ENCODE measurements at places on chromosomes 2 and 18.

GRCh38 chr2:210577263-210578071, 21.1 kb downstream of the CPS1 start:
- DNase-seq, result no peak

DNA sequence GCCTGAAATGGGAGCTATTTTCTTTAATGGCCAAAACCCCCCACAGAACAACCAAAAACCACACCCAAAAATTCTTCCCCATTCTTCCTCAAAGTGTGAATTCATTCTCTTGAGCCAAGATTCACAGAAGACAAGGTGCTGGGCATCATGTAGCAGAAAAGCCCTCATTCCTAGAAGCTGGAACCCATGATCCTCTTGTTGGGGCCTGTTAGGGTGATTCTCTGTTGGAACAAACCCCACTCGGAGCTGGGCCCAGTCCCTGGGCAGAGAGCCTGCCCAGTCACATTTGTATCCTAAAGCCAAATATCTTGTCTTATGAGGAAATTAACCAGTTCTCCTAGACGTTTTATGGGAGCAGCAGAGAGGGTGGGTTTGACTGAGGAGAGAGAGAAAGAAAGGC, 22.8 kb upstream of the VPS4B start:
- no peak for DNase-seq

- no peak for DNase-seq
Measured at GRCh38 chr18:79796016-79796415, 1.7 kb upstream of the KCNG2 start.

DNA sequence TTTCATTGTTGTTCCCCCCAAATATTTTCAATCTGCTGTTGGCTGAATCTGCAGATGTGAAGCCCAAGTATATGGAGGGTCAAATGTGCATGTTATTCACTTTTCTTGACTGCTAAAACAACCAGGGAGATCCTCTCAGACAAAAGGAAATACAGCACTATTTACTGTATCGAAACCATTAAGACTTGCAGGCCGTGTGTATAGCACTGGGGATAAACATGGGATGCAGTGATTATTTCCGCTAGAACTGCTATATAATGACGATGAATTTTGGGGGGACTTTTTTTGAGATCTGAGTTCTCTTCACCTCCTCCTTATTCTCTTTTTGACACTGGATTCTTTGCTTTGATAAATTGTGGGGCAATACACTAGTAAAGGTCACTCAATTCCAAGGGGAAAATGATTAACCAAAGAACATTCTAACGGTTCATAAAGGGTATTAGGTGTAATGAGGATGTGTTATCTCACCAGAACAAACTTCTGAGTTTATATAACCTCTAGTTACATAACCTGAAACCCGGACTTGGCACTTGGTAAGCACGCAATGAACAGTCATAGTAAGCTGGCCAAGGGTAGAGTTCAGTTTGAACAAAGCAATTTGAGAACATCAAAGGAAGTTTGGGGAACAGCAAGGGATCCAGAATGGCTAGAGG, 3.5 kb upstream of the UGT1A1 start:
- no peak for DNase-seq

GRCh38 chr2:165902934-165903333, 50.6 kb downstream of the TTC21B start:
- DNase-seq, result no peak

DNA sequence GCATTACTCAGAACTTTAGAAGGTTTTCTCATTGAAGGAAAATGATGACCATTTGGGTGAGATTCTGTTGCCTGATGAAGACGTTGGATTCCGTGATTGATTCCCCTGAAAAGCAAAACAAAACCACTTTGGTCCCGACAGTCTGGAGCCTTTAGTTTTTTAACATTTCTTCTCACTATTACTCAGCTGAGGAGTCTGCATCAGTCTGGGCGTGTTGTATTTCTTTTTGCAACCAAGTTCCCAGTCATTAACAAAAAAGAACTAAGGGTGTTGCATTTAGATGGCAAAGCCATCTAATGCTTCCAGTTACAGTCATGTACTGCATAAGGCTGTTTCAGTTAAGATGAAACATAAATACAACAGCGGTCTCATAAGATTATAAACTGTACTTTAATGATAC, 343.1 kb upstream of the CDH2 start:
- no peak for DNase-seq

GRCh38 chr18:61943175-61943964, 50.6 kb upstream of the RNF152 start:
- DNase-seq, result no peak

DNA sequence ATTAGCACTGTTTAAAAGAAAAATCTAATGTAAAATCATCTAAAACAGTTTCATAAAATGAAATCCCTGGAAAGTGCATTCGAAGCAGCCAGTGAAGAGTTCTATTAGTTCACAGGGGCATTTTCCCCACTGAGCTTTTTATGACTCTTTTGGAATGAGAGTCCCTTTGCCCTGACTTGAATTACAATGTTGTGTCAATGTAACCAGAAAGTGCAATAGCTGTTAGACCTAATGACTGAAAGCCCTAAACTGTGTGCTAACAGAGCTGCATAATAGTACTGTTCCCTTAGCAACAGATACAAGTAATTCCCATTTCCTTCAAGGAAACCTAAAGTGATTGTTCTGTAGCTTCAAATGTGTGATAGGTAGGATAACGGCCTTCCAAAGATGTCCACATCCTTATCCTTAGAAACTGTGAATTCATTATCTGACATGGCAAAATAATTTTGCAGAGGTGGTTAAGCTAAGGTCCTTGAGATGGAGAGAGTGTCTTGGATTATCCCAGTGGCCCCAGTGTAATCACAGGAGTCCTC, 134.4 kb downstream of the L3MBTL4 start:
- DNase-seq, result no peak

- DNase-seq, result no peak
Measured at GRCh38 chr18:9354256-9354655, 19.7 kb downstream of the TWSG1 start.

DNA sequence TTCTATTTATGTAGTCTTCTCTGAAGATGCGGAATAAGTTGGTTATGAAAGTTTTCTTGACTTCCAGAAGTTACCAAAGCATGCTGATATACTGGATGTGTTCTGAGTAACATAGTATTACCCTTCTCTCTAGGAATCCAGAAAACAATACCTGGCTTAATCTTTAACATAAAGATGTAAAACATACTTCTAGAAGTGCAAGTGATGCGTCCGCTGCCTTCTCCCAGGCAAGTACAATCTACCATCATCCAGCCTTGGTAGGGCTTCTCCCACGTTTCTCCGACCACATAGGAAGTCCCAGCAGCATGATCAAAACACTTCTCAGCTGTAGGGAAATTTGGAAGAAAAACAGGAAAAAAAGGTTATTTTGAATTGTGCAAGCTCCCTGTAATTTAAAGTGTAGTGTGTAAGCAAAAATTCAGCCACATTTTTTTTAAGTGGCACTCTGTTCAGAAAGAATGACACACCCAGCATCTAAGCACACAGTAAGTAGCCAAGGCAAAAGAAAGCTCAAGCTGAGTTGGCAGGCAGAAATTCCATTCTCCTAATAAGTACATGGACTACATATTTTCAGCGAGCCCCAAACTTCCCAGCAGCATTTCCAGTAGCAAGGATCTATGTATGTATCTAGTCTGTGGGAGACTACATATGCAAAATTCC, 5.2 kb downstream of the FN1 start:
- DNase-seq, result no peak

GRCh38 chr2:222024932-222025880, 273.6 kb downstream of the PAX3 start:
- no peak for DNase-seq

DNA sequence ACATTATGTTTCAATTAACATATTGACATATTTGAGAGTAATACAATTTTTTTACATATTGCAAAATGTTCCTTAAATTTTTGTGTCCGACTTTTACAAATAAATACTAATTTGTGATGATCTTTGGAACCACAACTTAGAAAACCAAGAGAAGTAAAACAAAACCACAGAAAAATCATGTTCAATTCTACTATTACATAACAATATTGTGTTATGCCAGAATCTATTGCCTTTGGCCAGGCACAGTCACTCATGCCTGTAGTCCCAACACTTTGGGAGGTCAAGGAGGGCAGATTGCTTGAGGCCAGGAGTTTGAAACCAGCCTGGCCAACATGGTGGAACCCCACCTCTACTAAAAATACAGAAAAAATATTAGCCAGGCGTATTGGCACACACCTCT, 92.8 kb upstream of the APCDD1 start:
- DNase-seq, result no peak

Measured in effector memory CD8-positive, alpha-beta T cell (primary cell).